Stimulated activated CD4-positive, alpha-beta T cell treated with anti-CD3 and anti-CD28 coated beads, Interleukin-15, amount 100 ng/mL, for 24 hours (primary cell): ENCODE measurements at places on chromosomes 16 and 17.

GRCh38 chr17:13600475-13601321 is 1.0 kb downstream of the HS3ST3A1 start:
- DNase-seq: peak; percentile 13

GRCh38 chr17:6408735-6409134 is 26.2 kb downstream of the AIPL1 start:
- DNase-seq: no peak

DNA sequence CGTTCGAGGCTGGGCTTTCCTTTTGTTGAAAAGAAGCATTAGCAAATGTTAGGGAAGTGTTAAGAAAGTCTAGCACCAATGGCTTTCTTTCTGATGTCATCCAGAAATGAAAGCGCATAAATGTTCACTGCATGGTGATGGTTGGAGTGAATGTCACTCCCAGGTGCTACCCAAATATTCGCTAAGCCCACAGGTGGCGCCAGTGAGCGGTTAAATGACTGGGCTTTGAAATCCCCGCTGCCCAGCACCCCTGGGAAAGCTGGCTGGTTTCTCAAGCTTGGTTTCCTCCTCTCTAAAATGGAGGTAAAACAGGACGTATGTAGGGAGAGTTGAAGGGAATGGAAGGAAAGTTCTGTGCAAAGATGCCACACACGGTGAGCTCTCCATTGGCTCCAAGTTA is 104.4 kb downstream of the IRX5 start:
- peak; percentile 57 for DNase-seq

GRCh38 chr17:78910497-78911284 is 7.7 kb upstream of the CEP295NL start:
- DNase-seq: no peak

DNA sequence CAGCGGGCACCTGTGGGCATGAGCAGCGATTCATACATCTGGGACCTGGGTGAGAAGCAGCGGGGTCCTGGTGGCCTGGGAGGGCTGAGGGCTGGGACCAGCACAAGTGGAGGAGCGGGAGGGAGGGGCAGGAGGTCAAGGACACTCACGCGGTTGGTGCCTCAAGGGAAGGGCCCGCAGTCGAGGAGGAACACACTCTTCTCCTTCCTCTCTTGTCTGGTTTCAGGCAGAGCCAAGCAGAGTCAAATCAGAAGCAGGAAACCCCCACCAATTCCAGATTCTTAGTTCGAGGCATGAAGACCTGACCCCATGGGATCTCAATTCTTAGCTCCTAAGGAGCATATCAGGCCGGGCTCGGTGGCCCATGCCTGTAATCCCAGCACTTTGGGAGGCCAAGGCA is 15.7 kb downstream of the DNAI2 start:
- DNase-seq: no peak

DNA sequence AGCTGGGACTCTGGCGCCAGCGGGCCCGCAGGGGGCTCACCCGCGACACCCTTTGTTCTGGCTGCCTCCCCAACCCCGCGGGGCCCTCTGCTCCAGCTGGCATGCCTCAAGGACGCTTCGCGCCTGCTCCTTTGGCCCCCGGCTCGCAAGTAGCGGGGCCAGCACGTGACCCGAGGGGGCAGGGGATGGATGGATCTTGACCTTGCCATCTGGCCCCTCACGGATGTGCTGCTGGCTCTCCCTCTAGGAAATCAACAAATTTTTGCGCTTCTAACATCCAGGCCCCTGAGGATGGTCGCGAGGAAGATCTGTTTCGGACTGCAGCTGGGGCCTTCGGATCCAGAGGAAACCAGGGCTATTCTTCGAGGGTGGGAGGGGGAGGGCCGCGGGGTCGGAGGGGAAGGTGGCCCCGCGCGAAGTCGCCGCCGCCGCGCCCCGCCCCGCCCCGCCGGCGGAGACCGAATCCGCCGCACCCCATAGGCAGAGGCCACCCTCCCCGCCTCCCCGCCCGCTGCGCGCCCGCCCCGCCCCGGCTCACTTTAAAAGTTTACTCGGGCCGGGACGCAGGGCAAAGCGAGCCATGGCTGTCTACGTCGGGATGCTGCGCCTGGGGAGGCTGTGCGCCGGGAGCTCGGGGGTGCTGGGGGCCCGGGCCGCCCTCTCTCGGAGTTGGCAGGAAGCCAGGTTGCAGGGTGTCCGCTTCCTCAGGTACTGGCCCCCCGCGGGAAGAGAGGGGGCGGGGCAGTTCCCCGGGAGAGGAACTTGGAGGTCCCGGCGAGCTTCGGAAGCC is at the start of gene ACSF2:
Gene ACSF2, plus strand, starts transcription at position 537 of the 790 bp plus-strand sequence. Its CDS starts 44 bp downstream, at position 581.
- DNase-seq: peak; percentile 85

GRCh38 chr16:79714440-79714839 is 113.9 kb upstream of the MAF start:
- DNase-seq: no peak

DNA sequence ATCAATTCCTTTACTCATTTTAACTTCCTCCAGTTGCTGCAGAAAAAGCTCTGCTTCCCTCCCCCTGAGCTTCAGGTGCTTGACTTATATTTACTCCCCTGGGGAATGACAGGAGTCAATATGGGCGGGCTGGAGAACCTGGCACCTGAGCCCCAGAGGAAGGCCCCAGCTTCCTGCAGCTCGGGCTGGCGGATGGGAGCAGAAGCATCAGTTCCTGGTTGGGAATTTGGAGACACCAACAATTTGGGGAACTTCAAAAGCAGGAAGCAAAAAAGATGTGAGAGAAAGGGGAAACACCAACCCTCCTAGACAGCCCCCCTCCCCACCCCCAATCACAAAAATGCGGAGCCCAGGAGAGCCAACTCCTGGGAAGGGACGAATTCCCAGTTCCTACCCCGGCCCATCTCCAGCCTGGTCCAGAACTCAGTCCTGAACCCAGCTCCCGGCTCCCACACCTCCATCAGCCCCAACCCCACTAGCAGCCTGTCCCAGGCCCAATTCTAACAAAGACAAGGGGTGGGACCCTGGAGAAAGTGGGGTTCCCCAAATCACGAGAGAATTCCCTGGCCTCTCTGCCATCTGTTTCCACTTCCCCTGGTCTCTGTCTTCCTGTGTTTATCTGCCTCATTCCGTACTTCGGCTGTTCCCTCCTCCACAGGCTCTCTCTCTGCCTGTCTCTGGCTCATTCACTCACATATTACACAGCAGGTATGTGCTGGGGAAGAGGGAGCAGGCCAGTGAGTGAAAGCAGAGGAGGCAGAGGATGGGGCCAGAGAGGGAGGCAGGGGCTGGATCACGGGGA is 16.2 kb upstream of the ASGR2 start:
- DNase-seq: no peak

DNA sequence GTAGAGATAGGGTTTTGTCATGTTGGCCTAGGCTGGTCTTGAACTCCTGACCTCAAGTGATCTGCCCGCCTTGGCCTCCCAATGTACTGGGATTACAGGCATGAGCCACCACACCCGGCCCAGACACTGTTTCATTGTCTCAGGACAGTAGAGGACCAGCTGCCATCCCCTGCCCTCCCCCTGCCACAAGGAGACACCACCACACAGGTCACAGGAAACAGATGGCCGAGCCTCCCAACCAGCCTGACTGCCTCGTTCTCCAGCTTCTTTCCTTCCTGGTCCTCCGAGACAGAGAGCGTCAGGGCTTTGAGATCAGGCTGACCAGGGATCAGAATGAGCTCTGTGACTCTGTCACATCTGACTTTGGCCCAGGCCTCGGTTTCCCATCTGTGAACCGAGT is 20.8 kb upstream of the RNPS1 start:
- DNase-seq: no peak

- DNase-seq: no peak
Measured at GRCh38 chr17:40553694-40554534, 11.4 kb downstream of the CCR7 start.

GRCh38 chr17:80453998-80454556 is 22.3 kb downstream of the NPTX1 start:
- DNase-seq: no peak

GRCh38 chr17:78901806-78902205 is 1.2 kb downstream of the CEP295NL start:
- no peak for DNase-seq

- DNase-seq: peak; percentile 49
Measured at GRCh38 chr16:56424791-56425438, 430 bp downstream of the AMFR start.

DNA sequence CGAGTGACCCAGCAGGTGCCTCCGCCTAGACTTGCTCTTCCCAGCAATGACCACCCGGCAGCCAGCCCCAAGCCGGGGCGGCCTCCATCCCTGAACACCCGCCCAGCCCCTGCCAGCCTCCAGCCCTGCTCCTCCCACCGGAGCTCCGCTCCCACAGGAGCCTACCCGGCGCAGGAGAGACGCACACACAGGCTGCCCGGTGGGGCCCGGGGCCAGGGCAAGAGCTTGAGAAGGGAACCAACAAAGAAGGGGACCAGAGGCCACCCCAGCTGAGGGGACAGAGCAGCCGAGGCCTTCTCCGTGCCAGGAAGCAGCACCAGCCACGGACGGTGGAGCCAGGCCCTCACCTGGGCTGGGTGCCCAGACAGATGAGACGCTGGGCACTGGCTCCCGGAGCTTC is 13.8 kb downstream of the PKD1 start:
- DNase-seq: no peak

DNA sequence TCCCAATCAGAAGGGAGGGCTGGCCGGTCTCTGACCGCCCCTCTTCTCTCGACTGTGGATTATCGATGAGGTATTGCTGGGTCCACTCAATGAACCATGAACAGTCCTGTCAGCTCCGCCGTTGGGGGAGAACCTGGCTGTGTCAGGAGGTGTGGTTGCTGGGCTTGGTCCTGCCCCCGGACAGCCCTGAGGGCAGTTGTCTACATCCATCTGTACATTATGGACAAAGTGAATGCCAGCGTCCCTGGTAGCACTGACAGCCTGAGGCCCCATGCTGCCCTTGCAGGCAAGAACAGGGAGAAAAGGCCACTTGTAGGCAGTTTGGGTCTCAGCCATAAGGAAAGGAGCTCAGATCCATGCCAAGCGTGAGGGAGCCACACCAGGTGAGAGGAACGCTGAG is 38.9 kb downstream of the ST3GAL2 start:
- DNase-seq: no peak

GRCh38 chr16:58767581-58767980 is 33.5 kb upstream of the GOT2 start:
- DNase-seq: no peak

- no peak for DNase-seq
Measured at GRCh38 chr16:85474621-85475217, 138.4 kb upstream of the GSE1 start.

GRCh38 chr17:5418858-5419355 is 555 bp downstream of the NUP88 start:
- DNase-seq: peak; percentile 71

DNA sequence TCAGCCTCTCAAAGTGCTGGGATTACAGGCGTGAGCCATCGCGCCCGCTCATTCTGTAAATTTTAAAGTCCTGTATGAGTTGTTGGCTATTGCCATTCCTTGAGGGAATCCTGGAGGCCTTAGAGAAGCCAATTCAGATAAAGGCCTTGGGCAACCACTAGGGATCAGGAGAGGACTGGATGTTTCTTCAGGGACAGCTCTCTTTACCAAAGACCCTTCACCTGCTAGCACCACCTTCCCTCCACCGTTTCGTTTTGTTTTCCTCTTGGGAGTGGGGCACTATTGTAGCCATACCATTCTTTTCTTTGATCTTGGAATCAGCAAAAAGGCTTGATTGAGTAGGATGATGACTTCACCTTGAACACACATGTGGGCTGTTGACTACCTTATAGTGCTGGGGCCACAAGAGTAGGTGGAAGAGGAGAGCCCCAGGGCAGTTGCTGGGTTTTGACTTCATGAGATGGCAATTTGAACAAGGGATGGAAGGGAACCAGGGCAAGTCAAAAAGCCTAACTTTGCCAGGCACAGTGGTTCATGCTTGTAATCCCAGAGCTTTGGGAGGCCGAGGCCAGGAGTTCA is 7.0 kb upstream of the ANKRD40CL start:
- no peak for DNase-seq

DNA sequence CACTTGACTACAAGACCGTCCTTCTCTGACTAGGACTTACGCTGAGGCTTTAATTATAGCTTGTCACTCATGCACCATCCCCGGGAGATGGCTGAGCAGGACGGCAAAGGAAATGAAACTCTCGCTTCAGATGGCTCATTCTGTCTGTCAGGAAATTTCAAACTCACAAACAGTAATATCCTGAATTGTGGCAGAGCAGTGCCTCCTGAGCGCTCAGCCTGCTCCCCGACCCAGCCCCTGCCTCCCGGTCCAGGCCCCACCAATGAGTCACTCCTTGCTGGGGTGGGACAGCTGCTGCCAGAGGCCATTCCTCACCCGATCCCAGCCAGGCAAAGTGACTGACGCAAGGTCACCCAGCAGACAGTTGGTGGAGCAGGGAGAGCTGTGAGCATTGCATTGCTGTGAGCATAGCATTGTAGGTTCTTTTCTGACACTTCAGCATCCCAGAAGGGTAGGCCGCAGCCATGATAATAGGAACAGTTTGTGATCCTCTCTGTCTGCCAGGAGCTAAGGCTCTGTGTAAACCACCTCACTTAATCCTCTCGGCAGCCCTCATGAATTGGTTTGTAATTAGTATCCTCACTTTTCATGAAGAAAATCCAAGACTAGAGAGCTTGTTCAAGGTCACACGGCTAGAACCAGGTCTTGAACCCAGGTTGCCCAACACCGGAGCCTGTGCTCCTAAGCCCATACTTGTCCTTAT is 20.9 kb downstream of the CCDC182 start:
- no peak for DNase-seq

GRCh38 chr17:78299049-78299448 is 60.8 kb downstream of the SOCS3 start:
- DNase-seq: no peak

- no peak for DNase-seq
Measured at GRCh38 chr17:46836500-46836899, 14.9 kb upstream of the WNT9B start.

DNA sequence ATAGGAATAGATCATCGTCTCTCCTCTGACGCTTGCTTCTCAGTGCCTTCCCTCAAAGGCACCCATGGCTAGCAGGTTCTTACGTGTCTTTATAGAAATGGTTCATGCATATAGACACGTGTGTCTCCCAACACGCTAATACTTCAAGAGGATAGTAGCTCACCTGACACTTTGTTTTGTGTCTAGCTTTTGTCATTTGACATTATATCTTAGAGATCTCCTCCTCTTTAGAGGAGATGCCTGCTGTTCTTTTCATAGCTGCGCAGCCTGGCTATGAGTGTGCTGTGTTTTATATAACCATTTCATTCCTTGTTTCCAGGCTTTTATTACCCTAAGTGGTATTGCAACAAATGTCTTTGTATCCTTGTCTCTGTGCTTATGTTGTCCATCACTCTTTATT is 411.7 kb downstream of the CPPED1 start:
- no peak for DNase-seq

DNA sequence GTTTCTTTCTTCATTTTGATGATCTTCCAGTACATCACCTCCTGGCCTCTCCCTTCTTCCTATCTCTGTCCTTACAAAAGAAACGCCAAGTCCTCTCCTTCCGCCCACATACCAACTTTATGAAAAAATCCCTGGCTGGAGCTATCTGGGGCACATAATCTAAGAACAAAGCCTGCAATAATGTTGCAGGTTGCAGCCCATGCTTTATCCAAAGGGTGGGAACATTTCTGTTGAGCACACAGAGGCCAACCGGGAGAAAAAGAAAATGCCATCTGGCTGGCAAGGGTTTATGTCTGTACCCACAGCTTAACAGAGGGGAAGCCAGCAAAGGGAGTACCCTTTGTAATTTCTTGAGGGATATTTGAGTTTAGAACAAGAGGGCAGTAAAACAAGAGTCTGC is 409.6 kb downstream of the SOX9 start:
- no peak for DNase-seq

GRCh38 chr16:50683689-50684374 is 2.7 kb upstream of the SNX20 start:
- DNase-seq: peak; percentile 71
